ENCODE measurements at places on chromosomes 5 and 9. TPM values are rescaled to one million over a fixed set of nuclear protein-coding genes. Genes with fewer than 3 reads are reported as not detected.

GRCh38 chr5:142722146-142722545 is 36.3 kb upstream of the FGF1 start:
- DNase-seq, result no peak

- no peak for DNase-seq
Measured at GRCh38 chr9:134879664-134880483, 736 bp upstream of the FCN2 start.

GRCh38 chr9:79584655-79584982 is 12.9 kb downstream of the TLE4 start:
- no peak for DNase-seq

GRM6 gene
- not detected for total RNA-seq

DNA sequence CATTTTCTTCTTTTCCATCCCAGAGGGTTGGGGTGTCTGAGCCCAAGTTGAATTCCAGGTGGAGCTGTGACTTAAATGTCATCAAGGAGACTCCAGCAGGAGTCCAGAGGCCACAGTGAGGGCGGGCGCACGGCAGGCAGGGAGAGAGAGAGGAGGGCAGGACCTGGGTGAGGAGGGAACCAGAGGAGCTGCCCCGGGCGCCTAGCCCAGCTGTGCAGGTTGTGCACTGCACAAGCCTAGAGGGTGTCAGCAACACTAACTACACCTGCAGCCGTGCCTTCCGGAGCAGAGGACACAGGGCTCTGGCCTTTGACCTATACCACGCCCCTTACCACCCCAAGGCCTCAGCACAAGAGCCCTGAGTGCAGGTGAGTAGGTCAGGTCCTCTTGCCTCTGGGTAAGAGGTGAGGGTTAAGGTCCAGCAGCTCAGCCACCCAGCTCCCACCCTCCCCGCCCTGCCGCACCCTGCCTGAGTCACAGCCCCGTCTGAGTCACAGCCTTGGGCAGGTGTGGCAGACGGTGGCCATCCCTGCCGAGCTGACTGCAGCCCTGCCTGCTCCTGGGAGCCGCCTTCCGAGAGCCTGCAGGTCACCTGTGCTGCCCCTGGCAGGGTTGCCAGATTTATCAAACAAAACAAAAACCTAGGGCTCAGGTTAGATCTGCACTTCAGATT is 6.4 kb upstream of the AGPAT2 start:
- no peak for DNase-seq

- no peak for DNase-seq
Measured at GRCh38 chr5:67248703-67249589, 52.3 kb upstream of the CD180 start.

- no peak for DNase-seq
Measured at GRCh38 chr9:72305102-72305546, 59.9 kb downstream of the ZFAND5 start.

DNA sequence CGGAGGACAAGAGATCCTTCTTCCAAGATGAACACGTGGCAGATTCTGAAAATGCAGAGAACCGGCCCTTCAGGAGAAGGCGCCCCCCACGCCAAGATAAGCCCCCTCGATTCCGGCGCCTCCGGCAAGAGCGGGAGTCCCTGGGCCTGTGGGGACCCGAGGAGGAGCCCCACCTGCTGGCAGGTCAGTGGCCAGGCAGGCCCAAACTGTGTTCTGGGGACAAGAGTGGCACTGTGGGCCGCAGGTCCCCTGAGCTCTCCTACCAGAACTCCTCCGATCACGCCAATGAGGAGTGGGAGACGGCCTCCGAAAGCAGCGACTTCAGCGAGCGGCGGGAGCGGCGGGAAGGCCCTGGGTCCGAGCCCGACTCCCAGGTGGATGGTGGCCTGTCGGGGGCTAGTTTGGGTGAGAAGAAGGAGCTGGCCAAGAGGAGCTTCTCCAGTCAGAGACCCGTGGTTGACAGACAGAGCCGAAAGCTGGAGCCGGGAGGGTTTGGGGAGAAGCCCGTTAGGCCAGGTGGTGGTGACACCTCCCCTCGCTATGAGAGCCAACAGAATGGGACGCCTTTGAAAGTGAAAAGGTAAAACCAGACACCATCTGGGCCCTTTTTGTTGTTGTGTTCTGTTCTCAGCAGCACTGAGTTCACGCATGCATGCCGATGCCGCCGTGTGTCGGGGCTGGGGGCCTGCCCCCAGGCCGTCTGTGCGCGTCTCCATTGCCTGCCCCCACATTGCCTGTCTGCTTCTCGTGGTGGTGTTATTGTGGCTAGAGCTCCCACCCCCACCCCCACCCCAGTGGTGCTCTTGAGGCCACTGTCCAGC is 26.6 kb upstream of the POMT1 start:
- DNase-seq, result no peak

- peak; percentile 25 for DNase-seq
Measured at GRCh38 chr5:53381-54174, 38.4 kb upstream of the PLEKHG4B start.

DNA sequence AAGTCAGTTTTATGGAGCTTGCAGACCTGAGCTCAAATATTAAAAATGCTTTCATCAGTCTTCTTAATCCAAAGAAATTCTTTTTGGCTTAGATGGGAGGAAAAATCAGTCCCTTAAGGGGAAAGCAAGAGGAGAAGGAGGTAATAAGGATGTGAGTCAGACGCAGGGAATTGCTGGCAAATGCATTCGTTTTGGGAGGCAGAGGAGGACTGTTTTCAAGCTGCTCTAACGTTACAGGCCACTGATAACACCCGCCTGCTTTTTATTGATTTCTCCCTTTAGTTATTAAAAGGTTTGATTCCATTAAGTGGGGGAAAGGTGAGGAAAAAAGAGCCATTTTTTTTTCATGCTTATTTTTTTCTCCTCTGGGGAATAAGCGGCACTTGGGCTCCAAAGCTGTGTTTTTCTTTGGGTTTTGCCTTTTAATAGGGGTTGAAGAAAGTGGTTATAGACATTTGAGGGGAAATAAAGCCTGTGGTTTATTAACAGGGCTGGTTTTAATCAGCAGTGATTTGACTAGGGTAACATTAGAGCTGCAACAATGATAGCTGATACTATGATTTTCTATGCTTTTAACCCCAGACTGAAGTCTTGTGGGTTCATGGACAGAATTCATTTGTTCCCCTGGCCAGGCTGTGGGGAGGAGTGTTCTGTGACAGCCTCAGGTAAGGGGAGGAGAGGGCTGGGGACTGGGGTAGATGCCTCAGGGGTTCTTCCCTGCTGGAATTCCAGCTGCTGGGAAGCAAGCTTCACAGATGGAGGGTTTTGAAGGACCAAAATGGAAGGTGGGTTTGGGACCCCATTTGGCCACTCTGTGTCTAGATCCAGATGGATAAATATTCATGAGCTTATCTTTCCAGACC is 225.2 kb downstream of the GAS1 start:
- no peak for DNase-seq

BSPRY gene
- not detected for total RNA-seq

- no peak for DNase-seq
Measured at GRCh38 chr9:129221233-129221632, 43.2 kb upstream of the IER5L start.

- DNase-seq, result no peak
Measured at GRCh38 chr9:96581786-96582185, 37.9 kb downstream of the CDC14B start.

- no peak for DNase-seq
Measured at GRCh38 chr5:52328220-52328806, 459.4 kb upstream of the ITGA1 start.

INSYN2B gene
- not detected for total RNA-seq

- DNase-seq, result peak; percentile 68
Measured at GRCh38 chr5:75053304-75054133, 1.2 kb upstream of the GCNT4 start.

DNA sequence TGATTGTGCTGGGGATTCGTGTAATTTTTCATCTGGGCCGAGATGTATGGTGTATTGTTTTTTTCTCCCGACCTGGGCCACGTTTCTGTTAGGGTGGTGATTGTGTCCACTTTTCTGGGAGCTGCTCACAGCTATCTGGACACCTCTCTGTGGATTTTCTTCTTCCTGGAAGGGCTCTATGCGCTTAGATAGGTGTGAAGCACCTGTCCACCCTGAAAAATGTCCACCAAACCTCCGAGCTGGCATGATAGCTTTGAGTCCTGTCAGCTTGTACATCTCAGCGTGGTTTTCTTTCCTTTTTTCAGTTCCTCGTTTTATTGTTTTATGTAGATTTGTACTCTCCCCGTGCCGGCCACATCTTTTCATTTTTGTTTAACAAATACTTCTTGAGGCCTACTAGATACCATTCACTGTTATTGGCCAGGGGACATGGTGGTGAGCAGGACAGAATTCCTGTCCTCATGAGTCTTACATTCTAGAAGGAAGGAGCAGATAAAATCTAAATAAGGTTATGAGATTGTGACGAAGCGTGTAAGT is 1.1 kb downstream of the UGCG start:
- DNase-seq, result peak; percentile 8

- no peak for DNase-seq
Measured at GRCh38 chr9:102855641-102856040, 139.5 kb upstream of the CYLC2 start.

EFNA5 gene
- total RNA-seq, result not detected

DNA sequence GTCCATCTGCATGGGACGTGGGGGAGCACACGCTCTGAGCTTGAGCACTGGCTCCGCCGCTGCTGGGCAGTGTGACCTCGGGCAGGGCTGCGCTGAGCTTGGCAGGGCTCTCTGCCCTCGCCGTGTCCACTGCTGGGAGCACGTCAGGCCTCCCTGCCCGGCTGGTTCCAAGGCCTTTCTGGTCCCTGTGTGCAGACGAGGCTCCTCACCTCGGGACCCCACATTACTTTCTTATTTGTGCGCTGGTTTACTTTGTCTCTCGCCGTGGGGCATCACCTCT is 43.9 kb downstream of the RXRA start:
- DNase-seq, result no peak

GRCh38 chr9:114452219-114453165 is 52.8 kb downstream of the WHRN start:
- no peak for DNase-seq

DNA sequence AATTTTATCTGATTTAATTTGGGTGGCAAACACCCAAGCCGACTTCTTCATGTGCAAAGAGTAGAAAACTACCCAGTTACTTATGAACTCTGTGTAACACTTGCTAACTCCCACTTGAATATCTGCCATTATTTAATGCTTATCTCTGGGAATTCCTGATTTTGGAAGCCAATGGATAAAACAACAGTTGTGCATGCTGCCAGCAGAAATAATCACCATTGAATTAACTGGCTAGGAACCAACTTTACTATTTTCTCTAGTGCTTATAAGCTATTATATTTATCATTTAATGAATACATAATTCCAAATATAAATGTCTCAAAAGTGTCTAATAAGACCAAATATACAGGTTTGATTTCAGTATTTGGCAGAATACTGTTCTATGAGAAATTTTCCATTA is 85.7 kb downstream of the IZUMO3 start:
- no peak for DNase-seq

FOXI1 gene
- not detected for total RNA-seq

GRCh38 chr9:22079873-22080341 is 70.8 kb upstream of the CDKN2B start:
- peak; percentile 34 for DNase-seq

DNA sequence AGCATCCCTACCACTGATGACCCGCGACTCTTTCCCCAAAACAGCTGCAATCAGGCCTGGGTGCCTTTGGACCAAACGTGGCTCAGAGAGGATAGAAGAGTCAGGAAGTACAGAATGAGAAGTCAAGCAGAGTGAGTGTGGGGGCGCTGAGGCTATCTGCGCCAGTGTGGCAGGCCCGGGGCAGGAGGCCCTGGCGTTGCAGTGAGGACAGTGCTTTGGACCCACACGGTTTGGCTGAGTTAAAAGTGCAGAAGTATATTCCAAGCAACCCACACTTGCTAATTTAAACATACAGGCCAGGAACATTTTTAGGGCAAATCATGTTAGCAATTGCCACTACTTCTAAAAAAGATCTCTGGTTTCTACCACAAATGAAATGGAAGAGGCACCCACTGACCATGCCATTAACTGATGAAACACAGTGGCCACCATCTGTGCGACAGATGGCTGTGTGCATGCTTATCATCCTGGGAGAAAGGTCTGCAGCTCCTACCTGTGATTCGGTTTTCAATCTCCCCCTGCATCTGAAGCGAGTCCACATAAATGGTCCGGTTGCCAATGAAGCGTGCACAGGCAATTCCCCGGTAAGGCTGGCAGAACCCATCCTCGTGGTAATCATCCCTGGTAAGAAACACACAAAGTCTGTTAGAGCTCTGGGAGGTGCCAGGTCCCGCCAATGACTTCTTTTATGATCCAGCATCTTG is 213.0 kb downstream of the ROR2 start:
- DNase-seq, result no peak

- DNase-seq, result no peak
Measured at GRCh38 chr9:33942471-33943083, 106.1 kb downstream of the UBAP2 start.

RNF38 gene
- 116 TPM for total RNA-seq

DNA sequence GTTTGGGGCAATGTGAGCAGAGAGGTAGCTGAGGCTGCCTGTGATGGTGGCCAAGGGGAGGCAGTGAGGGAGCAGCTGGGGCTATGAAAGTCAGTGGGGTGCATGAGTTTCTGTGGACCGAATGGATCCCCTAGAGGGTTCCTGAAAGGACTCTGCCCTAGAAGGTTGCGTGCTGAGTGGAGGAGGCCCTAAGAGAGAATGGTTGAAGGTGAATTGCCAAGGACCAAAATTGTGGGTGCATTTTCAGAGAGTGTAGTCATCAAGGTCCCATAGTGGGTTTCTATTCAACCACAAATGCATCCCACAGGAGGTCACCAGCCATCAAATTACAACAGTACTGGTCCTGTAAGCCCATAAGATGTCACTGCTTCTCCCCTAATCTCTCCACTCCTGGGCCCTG is 298.3 kb downstream of the CDK5RAP2 start:
- DNase-seq, result no peak

AFAP1L1 gene
- total RNA-seq, result 0.11 TPM

- DNase-seq, result no peak
Measured at GRCh38 chr9:29830821-29831220, 2257.5 kb upstream of the C9orf72 start.

PCDHB16 gene
- not detected for total RNA-seq

DNA sequence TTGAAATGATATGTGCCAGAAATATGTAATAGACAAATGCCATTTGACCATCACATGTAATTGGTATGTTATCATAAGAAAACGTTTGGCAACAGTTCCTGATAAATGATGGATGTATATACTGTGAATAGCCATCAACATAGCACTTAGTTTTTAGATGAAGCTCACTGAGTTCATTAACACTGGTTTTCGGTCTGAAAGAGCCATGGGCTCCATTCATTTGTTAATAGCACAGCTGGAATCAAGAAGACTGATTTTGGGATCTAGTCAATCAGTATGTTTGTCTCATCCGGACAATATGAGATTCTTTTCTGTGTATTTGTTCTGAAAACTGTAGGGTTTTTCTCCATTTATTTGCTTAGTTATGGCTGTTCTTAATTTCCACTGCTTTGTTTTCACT is 413.5 kb upstream of the CLINT1 start:
- DNase-seq, result no peak

Measured in CD8-positive, alpha-beta T cell (primary cell).